ENCODE measurements at places on chromosomes 6 and 20.

- no peak for DNase-seq
These were observed 7.9 kb downstream of the EPB41L1 start for GRCh38 chr20:36162272-36162966.

- no peak for DNase-seq
These were observed 129.3 kb upstream of the SASH1 start for GRCh38 chr6:148213366-148213765.

DNA sequence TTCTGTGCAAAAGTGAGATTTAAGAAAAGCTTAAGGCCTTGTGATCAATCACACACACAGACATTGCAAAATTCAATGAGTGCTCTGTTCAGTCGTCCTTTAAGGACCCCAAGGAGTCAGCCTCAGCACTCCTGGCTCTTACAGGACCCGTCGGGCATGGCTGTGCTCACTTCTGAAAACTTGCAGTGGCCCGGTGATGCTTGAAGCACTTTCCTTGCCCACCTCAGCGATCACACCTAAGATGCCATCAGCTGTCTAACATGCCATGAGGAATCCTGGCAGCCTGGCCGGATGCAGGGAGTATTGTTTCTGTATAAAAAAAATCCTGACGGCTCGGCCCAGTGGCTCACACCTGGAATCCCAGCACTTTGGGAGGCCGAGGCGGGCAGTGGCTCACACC is 101.4 kb upstream of the LAMP5 start:
- no peak for DNase-seq

DNA sequence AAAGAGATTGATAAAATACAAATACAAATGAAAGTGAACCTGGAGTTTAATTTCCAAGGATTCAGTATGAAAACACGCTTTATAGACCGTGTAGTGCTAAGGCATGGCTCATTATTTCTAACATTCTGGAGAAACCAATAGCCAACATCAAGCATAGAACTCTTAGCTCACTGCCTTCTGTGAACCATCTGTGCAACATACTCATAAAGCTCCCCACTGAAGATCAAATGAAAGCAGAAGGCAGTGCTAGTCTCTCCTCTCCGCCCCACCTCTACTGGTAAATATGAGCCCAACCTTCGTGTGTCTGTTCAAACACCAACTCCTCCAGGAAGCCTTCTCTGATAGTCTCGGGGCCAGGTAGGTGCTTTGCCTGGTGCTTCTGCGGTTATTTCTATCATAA is 153.6 kb downstream of the IPCEF1 start:
- no peak for DNase-seq

DNA sequence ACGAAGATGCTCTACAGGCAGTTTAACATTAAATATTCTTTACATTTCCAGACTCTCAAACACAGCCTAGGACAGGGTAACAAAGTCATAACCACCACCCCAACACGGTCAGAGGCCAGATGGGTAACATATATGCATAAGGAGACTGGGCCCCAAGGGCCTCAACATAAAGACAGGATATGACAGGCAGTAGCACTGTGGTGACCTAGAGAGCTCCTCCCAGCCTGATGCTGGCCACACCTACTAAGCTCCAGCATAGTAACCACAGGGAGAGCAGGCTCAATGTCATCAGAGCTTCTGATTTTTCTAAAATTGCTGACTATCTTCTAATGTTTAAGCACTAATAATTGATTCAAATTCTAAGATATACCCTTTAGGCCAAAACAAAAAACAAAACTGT is 21.7 kb downstream of the SMLR1 start:
- no peak for DNase-seq

Data from RWPE2 (cell line).